ENCODE measurements at places on chromosomes 11 and 22.

- no peak for DNase-seq
These were observed 10.7 kb upstream of the SESN3 start for GRCh38 chr11:95241681-95242081.

GRCh38 chr11:63567044-63567840 is 4.1 kb upstream of the PLAAT2 start:
- no peak for DNase-seq

- DNase-seq = no peak
These were observed 17.2 kb downstream of the KIAA1671 start for GRCh38 chr22:24969560-24970301.

- DNase-seq = no peak
These were observed 4.1 kb upstream of the PTDSS2 start for GRCh38 chr11:445765-446588.

- no peak for DNase-seq
These were observed 273.4 kb downstream of the BRD1 start for GRCh38 chr22:49554296-49554625.

DNA sequence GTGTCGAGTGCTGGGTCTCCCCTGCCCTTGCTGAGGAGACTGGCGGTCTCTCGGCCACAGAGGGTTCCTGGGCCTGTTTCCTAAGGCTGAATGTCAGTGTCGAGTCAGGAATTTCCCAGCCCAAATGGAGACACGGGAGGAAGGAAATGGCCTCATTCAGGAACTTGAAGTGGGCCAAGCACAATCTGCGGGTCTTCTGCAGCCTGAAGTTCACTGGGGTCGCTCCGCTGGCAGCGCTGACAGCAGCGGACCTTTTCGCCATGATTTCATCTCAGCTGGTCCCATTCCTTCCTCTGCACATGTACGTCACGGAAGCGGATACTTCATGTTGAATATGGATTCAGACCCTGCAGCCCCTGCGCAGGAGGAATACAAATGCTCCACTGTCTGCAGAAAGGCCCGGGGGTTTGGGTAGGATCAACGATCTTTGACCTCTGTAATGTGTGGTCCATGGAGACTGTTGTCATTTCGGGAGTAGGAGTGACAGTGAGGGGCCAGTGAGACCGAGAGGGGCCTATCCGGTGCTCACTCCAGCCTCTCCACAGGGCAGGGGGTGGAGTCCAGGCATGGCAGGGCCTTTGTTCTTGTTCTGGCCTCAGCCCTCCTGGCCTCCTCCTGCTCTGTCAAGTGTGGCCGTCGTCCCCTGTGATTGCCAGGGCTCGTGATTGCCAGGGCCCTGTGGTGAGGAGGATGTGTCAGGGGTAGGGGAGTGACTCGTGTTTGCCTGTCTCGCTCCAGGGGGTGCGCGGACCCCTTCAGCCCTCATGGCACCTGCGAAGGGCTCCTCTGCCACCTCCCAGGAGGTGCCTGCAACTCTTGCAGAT is 402.3 kb downstream of the TBC1D22A start:
- DNase-seq = no peak

DNA sequence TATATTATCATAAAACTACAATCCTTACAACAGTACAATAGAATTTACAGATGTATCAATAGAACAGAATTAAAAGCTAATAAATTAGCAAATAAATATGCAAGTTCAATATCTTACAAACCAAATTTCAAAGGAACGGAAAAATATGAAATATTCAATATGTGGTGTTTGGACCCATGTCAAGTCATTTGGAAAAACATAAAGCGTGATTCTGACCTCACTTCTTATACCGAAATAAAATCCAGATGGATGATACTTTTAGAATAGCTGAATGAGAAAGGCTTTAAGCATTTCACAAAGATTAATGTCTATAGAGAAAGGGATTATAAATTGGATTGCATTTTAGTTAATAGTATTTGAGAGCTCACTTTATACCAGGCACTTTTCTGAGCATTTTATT is 92.8 kb upstream of the TEAD1 start:
- DNase-seq = no peak

DNA sequence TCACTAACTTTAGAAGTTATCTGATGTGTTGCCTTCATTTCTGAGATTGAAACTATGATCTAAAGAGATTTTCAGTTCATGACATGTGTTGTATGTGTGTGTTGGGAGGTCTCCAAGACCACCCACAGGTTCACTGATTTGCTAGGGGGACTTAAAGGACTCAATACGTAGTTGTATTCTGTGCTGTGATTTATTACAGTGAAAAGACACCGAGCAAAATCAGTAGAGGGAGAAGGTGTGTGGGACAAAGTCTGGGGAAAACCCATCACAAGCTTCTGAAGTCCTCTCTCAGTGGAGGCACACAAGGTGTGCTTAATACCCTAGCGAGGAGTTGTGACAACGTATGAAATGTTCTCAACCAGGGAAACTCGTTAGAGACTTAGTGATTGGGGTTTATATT is 35.6 kb downstream of the RNF169 start:
- no peak for DNase-seq

- no peak for DNase-seq
These were observed 361.1 kb upstream of the CCDC179 start for GRCh38 chr11:23221366-23221765.

GRCh38 chr11:28289444-28289843 is 181.3 kb downstream of the METTL15 start:
- no peak for DNase-seq

GRCh38 chr11:33651990-33652389 is 48.6 kb downstream of the C11orf91 start:
- DNase-seq = no peak

DNA sequence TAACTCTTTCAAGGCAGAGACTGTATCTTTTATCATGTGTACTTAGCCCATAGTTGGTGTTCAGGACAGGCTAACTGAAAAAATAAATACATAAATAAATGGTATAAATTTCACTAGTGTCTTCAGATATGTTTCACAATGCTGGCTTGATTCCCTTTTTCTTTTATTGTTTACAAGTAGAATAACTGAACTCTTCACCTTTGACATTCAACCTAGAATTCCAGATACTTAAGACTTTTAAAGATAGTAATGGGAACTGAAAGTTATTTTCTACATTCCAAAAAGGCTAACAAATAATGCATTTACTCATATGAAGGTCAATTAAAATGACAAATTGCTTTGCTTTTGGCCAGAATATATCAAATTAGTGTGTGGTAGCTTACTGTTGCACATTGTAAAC is 411.3 kb upstream of the TENM4 start:
- DNase-seq = no peak

GRCh38 chr11:45455536-45455935 is 169.4 kb upstream of the SYT13 start:
- no peak for DNase-seq

- DNase-seq = no peak
These were observed 46.3 kb upstream of the RAPSN start for GRCh38 chr11:47495011-47495855.

- no peak for DNase-seq
These were observed 915 bp upstream of the SREBF2 start for GRCh38 chr22:41831828-41832552.

GRCh38 chr11:27118371-27118770 is 77.8 kb downstream of the BBOX1 start:
- DNase-seq = no peak

- DNase-seq = no peak
These were observed 94.8 kb upstream of the APOA1 start for GRCh38 chr11:116932181-116932580.

DNA sequence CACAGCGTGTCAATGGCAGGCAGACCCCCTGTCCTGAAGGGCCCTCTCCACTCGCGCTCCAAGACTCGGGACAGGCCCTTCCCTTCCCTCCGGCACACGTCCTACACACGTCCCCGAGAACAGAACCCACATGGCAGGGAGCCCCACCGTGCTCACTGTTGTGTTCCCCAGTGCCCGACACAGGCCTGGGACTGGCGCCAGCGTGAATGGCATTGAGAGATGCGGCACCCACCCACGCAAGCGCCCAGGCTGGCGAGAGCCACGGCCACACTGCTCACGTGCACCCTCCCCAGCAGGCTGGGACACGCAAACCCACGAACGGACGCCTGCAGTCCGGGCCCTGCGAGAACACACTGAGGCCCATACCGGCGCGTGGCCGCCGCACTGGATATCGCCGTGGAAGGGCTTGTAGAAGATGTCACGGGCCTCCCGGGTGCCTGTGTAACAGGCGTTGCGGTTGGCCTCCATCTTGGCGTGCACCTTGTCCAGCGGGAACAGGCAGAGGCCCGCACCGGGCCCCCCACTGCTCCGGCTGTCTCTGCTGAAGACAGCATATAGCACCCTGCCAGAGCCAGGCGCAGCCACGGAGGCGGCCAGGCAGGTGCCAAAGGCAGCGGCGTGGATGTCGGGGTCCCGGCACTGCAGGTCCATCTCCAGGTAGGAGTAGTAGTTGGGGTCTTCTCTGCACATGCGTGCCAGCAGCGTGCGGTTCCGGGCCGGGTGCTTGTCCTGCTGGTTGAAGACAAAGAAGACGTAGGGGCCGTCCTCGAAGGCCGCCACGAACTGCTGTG is 18.1 kb downstream of the PLXNB2 start:
- DNase-seq = no peak

- DNase-seq = no peak
These were observed 30.1 kb upstream of the CAT start for GRCh38 chr11:34408580-34409172.

DNA sequence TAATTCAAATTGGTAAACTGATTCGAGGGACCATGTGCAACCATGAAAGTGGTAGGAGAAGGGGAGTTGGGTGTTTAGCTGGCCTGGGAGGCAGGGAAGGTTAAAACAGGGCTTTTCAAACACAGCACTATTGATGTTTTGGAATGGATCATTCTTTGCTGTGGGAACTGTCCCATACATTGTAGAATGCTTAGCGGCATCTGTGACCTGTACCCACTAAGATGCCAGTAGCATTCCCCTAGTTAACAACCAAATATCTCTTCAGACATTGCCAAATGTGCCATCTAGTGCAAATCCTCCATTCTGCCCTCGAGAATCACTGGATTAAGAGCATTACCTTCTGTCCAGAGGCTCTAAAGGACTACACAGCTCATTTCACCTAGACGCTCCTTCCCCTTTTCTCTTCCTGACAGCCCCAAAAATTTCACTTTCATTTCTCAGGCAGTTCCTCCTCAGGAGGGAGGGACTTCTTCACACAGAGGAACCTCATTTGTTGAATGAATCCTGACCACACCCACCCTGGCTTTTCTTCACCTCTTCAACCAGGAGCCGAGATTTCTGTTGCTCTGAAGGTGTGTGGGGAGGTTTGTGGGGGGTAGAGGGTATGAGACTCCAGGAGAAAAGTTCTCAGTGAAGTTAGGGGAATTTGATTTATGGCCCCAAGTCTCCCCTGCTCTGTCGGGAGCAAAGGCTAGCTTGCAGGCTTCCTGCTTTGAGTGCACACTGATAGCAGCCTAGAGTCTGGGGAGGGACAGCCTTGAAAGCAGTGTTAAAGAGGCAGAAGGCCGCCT is at the start of gene TRIM34:
TSS of gene TRIM34 (plus strand) at position 513 of the 791 bp plus-strand sequence. CDS start 7,331 bp downstream, outside the sequence.
- peak; percentile 25 for DNase-seq

DNA sequence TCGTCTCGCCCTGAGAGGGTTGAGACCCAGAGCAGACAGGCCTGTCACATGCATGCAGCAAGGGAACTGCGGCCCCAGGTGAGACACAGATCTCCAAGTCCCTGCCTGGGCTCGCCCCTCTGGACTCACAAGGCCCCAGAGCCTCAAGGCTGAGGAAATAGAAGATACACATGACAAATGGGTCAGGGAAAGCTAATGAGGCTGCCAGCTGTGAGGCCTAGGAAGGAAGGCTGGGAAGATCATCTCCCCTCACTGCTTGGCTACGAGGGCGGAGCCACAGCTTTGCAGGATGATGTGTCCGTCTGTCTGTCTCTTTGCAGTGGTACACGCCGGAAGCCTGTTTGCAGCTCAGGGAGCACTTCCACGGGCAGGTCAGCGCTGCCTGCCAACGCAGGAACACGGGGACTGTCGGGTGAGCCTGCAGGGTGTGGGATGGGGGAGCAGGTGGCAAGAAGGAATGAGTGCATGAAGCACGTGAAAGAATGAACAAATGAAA is 4.5 kb downstream of the RAB36 start:
- DNase-seq = no peak

- no peak for DNase-seq
These were observed 92.0 kb downstream of the SGSM3 start for GRCh38 chr22:40462195-40462984.

- DNase-seq = no peak
These were observed 90.1 kb downstream of the STK33 start for GRCh38 chr11:8503910-8504364.

GRCh38 chr11:118605116-118605867 is 2.1 kb upstream of the PHLDB1 start:
- no peak for DNase-seq

- DNase-seq = no peak
These were observed 48.3 kb downstream of the SYT13 start for GRCh38 chr11:45237711-45238315.

- DNase-seq = no peak
These were observed 92.0 kb downstream of the JRKL start for GRCh38 chr11:96481771-96482170.

DNA sequence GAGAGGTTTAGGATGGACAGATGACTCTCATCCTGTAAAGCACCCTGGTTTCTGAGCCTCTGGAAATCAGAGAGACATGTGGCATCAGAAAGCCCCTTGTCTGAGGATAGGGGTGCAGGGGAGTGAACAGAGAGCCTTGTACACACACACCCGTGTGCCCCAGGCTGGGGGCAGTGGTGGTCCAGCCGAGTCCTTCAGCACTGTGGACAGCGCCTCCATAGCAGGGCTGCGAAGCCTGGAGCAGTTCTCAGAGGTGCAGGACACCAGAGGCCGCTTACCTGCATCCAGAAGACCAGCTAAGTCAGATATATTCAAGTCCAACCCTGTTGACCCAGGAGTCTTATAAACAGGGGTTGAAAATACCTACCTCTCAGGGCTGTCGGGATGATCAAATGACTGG is 11.5 kb upstream of the IGSF9B start:
- no peak for DNase-seq

DNA sequence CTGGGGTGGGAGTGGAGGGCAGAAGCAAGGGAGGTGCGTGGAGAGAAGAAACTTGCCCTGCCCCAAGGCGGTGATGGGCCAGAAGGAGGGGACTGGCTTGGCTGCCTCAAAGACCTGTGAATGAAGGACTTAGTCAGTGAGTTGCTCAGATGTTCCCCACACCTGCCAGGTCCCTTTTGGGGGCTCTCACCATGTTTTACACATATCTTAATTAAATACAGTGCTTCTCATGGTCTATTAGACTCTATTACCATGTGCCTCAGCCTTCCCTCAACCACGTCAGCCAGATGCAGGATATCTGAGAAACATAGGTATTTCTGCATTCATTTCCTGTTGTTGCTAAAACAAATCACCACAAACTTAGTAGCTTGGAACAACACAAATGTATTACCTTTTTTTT is 429.5 kb downstream of the BUD13 start:
- DNase-seq = no peak

DNA sequence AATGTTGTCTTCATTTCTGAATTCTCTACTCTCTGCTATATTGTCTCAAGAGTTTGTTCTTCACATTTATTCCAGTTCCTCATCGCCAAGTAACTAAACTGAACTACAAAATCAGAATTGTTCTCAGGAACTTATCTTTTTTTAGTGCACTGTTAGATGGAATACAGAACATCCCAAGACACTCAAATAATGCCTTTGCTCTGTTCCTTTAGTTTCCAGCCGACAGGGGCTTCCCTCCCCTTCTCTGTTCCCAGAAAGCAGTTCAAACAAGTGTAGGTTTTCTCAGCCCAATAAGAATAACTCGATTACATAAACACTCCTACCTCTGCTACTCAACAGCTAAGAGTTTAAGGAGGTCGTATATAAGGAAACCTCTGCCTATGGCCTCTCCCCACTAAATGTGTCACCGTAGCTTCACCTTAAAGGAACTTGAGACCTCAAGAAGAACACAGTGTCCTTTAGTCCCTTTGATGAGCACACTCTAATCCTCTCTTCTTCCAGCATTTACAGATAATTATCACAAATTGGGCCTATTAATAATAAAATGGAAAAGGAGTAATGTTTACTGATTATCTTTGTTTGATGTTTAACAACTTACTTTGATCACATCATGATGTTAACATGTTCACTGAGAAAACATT is 6.9 kb downstream of the POU2AF3 start:
- DNase-seq = no peak

Data from stimulated activated CD8-positive, alpha-beta memory T cell treated with anti-CD3 and anti-CD28 coated beads, Interleukin-15, amount 100 ng/mL, for 4 hours (primary cell).